ENCODE measurements at places on chromosomes 12 and 14.

GRCh38 chr12:9343731-9344130, 135.5 kb upstream of the PZP start:
- DNase-seq, result no peak

GRCh38 chr14:72906316-72906715, 12.4 kb upstream of the DPF3 start:
- DNase-seq, result no peak

- no peak for DNase-seq
Measured at GRCh38 chr12:52815161-52815560, 1.2 kb upstream of the KRT4 start.

GRCh38 chr12:12561371-12562015, 1.2 kb downstream of the DUSP16 start:
- DNase-seq, result no peak
